ENCODE measurements at places on chromosomes 5 and 9. TPM values are rescaled to one million over a fixed set of nuclear protein-coding genes. Genes with fewer than 3 reads are reported as not detected.
A peak's percentile ranks its signal among the peaks of the same experiment; 100 is the strongest.

- no peak for DNase-seq
Measured at GRCh38 chr9:38054653-38055052, 14.4 kb downstream of the SHB start.

DNA sequence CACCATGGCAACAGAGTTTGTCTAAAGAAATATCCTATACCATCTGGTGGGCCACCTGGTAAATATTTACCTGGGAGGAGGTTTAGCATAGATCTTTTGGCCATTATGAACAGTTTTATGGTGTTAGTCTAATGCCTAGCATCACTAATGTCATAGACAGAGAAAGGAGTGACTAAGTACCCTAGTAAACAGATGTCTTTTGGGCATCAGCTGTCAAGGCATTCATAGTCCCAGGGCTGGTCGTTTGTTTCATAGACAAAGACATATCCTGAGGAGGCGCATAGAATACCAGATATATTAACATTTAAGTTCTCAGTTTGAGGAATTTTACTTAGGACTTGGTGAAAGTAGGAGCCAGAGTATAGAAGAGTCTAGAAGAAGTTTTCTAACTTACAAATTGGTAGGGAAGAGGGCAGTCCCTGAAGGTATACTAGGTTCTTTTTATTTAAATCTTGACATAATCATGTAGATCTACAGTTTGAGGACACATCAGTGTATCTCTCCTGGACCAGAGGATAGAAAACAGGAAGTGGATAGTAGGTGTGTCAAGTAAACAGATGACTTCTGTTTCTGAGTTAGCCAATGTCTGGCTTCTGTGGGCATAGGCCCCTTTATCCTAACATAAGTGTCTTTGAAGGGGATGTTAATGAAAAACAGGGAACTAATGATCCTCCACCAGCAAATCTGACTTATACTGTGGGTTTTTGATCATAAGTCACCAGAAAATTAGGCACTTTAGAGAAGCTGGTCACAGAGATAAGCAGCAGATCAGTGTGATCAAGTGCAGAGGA is 105.0 kb upstream of the PRSS3 start:
- DNase-seq, result no peak

GRCh38 chr9:3444016-3444415 is 81.8 kb downstream of the RFX3 start:
- no peak for DNase-seq

DNA sequence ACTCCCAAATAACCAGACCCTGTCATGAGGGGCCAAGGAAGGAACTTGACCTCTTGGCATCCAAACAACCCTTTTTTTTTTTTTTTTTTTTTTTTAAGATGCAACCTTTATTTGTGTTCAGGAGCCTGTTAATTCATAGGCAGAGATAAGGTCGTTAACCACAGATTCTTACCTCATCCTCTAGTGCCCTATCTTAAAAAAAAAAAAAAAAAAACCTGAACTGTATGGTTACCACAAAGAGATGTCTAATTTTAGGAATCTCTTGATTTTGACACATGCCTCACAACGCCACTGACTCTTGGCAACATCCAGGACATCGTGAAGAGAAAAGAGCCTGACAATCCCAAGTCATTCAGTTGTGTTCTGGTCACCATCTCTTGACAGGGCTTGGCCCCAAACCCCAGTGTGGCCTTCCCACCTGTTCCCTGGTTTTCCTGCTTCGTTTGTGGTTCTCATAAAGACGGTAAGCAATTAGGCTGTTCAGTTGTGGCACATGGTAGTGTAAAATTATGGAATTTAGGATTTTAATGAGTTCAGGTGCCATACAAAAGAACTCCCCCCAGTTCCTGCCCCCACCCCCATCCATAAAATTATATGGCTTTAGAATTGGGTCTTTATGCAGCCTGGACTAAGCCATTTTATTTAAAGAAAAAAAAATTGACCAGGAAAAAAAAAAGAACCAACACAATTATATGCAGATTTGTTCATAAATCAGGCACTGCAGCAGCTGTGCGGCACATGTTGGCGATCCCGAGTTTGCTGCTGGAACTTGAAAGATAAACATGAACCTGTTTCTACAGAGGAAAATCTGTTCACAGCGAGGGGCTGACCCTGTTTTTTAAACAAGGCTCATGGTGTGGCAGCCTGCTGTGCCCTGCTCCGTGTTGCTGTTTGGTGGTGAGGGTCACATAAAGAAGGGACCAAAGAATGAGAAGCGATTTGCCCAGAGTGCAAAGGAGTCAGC is 267.8 kb upstream of the CLINT1 start:
- DNase-seq, result no peak

DNA sequence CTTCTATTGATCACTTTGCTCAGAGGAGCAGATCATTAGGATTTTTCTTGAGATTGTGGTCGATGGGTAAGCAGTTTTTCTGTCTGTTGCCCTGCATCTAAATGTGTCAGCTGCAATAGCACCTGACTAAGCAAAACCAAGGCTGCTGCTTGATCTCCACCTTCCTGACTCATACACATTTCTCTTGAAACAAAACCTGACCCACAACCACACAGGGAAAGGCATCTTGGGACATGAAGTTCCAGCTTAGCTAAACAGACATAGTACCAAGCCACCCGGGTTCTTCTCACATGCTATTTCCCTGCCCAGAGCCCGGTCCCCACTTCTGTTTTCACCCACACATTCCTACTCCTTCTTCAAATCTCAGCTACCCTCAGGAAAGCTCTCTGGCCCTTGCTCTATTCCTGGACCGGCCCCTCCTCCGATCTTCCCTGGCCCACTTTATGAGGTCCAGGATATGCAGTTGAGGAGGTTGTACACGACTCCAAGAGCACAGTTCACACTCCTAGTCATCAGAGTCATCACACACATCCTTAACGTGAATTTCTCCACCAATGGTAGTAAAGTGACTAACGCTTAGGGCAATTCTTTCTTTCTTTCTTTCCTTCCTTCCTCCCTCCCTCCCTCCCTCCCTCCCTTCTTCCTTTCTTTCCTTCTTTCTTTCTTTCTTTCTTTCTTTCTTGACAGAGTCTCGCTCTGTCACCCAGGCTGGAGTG is 16.0 kb upstream of the ZBTB43 start:
- no peak for DNase-seq

GRCh38 chr9:34983209-34983608 is 6.3 kb upstream of the DNAJB5 start:
- no peak for DNase-seq

GRCh38 chr5:151812757-151813309 is 41.1 kb downstream of the G3BP1 start:
- no peak for DNase-seq

- DNase-seq, result no peak
Measured at GRCh38 chr5:73497497-73498056, 665 bp upstream of the BTF3 start.

DNA sequence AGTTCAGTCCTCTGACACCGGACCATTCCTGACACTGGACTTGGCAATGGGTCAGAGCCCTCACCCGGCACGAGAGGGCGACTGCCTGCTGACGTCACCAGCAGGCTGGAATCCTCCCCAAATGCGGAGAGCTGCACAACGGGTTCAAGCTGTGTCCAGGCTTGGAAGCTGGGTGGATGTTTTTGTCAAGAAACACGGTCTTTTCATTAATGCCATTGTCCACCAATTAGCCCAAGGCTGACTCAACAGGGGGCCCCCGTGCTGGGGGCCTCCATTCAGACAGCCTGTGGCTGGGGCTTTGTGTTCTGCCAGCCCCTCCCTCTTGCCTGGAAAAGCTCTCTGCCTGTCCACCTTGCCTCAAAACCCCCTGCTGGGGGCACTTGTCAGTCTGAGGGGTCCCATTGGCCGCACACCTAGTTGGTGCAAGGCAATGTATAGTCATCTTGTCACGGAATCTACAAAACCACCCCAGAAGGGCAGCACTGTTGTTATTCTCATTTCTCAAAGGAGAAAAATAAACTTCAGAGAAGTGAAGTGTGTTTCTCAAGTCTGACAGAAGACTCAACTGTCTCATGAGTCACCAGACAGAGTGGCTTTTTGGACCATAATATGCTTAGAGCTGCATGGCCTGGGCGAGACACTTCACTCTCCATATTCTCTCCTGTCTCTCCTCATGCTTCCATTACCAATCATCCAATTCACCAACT is 24.6 kb downstream of the NDUFA8 start:
- no peak for DNase-seq

- DNase-seq, result no peak
Measured at GRCh38 chr9:28301281-28301680, 728.0 kb upstream of the C9orf72 start.

DNA sequence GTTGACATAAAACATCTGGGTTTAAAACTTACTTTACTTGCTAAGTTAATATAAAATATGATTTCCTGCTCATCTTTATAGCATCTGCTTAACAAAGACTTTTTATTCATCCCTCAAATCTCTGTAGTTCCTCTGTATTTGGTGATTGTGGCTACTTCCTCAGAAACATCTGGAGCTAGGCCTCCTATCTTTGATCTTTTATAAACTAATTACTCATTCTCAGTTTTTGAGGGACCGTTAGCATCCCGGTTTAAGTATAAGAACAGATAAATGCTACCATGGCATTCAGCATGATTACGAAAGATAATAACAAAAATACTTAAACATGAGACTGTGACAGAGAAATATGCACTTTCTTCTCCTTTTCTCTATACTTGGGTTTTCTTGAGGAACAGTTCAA is 85.3 kb downstream of the SLC38A9 start:
- no peak for DNase-seq

DNA sequence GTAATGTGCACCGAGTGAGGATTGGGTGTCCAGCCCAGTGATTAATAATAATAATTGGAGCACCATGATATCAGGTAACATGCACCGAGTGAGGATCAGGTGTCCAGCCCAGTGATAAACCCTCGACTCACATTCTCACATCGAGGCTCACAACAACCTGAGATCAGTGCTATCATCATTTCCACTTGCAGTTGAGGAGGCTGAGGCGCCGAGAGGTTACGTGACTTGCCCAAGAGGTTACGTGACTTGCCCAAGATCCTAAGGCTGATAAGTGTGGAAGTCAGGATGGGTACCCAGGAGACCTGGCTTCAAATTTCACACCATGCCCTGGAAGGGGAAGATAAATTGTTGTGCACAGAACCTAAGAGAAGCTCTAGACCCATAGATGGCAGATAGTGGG is 189.4 kb downstream of the MED10 start:
- no peak for DNase-seq

DNA sequence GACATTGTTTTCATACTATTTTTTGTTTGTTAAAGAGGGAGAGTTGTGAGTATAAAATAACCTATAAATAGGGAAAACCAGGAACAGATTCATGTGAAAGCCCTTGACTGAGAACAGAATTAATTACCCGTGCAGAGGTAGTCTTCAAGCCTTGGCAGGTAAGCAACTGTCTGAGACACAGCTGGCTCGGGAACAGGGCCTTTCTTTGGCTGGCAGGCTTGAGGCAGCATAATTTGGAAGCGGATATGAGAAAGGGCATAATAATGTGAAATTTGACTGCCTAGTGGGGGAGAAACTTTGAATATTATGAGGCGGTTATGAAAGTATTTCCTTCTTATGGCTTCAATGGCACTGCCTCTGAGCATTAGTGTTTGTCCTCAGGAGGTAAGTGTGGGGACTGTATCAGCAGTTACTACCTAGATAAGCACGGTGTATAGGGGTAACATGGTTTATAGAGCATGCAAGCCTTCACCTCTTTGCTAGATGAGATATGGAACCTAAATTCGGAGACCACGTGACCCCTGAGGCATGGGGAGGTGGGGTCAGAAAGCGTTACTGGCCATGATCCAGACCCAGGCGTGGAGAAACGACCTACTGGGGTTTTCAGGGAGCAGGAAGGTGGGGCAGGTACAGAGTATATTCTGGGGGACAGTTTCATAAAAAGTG is 210.2 kb upstream of the GAS1 start:
- peak; percentile 80 for DNase-seq

- DNase-seq, result no peak
Measured at GRCh38 chr5:138685193-138685745, 68.0 kb upstream of the CTNNA1 start.

GRCh38 chr5:118883362-118883761 is 105.0 kb downstream of the DTWD2 start:
- DNase-seq, result no peak

DNA sequence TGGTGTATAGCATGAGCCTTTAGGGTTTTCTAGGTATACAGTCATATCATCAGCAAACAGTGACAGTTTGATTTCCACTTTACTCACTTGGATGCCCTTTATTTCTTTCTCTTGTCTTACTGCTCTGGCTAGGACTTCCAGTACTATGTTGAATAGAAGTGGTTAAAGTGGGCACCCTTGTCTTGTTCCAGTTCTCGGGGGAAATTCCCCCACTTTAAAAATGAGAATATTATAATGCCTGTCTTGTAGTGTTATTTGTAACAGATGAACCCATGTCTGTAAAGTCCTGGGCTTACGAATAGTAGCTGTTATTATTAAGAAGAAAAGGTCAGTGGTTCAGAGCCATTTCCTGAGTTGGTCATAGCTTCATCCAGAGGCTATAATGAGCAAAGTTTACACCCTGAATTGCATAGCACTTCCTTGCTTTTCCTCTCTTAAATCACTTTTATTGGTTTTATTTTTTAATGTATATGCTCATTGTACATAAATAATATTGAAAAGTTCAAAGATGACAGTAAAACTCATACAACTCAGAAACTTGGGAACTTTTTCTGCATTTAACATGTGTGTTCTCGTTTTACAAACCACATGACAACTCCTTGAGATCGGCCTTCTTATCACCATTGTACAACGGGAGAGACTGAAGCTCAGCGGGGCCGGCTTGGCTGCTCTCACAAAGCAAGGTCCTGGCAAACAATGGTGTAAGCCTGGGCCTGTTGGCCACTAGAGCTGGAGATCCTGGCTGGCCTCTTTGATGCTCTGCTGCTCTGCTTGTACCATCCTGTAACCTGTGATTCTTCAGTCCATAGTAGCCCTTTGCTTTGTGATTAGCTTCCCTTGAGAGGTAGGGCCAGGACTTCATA is 85.2 kb downstream of the CYFIP2 start:
- no peak for DNase-seq

DNA sequence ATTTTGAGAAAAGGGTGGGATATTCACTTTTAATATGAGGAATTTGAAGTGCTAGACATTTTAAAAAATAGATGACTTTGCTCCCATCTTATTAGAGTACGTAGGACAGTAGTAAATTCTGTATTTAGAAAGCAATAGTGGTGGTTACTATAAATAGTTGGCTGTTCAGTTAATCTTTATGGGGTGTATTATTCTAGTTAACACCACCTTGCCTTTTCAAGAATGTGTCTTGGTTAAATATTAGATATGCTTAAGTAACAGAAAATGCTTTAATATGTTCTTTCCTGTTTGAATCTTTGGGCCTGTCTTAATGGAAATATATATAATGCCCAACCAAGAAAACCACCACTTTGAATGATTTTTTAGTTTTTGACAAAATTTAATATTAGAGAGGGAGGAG is 608.7 kb upstream of the FAM174A start:
- DNase-seq, result no peak

ANKRD34B gene
- not detected for polyA plus RNA-seq

CNTFR gene
- 1.7 TPM for polyA plus RNA-seq

SPINK4 gene
- not detected for polyA plus RNA-seq

CAVIN4 gene
- polyA plus RNA-seq, result 0.24 TPM

HAVCR1 gene
- 0.65 TPM for polyA plus RNA-seq

EGFLAM gene
- polyA plus RNA-seq, result 5.9 TPM

JAKMIP2 gene
- 0.71 TPM for polyA plus RNA-seq

TMED9 gene
- polyA plus RNA-seq, result 214 TPM

All from kidney (tissue), 22 donors.